ENCODE measurements at places on chromosomes 16 and 17. TPM values are rescaled to one million over a fixed set of nuclear protein-coding genes. Genes with fewer than 3 reads are reported as not detected.

The PTX4 gene
- total RNA-seq: not detected

DNA sequence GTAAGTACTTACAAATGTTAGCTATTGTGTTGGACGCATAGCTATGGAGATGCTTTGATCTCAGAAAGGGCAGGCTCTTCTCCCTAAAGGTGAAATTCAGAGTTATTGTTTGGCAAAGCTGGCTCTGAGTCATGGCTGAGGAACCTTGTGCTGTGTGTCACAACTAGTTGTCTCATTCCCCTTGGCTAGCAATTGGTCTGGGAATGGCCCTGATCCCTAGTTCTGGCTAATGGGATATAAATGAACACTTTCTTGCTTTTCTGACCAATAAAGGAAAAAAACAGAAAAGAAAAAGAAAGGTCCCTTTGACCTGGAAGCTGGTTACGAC, 210.6 kb downstream of the MAP2K4 start:
- H3K27ac ChIP-seq: no peak overlapping the region
- no peaks in the 10 kb centered on the region for H3K36me3 ChIP-seq
- no peaks in the 10 kb centered on the region for H3K27me3 ChIP-seq
- no peak overlapping the region for H3K4me3 ChIP-seq

- H3K4me1 ChIP-seq: no peaks in the 10 kb centered on the region
- no peak overlapping the region for H3K27ac ChIP-seq
- H3K4me3 ChIP-seq: no peak overlapping the region
- peaks cover 27% of the 10 kb centered on the region for H3K27me3 ChIP-seq
- no peak for DNase-seq
These were observed 46.7 kb upstream of the LHX1 start for GRCh38 chr17:36890398-36891168.

DNA sequence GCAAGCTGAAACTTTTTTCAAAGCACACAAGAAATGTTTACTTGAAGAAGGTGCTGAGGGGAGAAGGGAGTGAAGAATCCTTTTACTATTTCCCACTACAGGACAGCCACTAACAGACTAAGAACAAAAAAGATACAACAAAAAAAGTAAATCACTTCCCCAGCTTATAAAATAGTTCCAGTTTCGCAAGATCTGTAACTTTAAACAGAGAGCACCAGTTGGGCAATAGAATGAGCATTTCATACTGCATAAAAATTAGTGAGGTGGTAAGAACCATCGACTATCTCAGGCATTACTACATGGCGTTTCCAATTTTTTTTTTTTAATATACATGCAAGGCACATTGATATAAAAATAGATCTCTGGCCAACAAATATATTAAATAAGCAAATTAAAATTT, 11.1 kb downstream of the CRYBA1 start:
- peak; percentile 78 for DNase-seq
- H3K36me3 ChIP-seq: peaks cover 38% of the 10 kb centered on the region
- H3K27ac ChIP-seq: peak overlapping the region; percentile 68
- no peaks in the 10 kb centered on the region for H3K27me3 ChIP-seq
- peak overlapping the region; percentile 60 for H3K4me3 ChIP-seq

The TBC1D3K gene
- not detected for total RNA-seq

DNA sequence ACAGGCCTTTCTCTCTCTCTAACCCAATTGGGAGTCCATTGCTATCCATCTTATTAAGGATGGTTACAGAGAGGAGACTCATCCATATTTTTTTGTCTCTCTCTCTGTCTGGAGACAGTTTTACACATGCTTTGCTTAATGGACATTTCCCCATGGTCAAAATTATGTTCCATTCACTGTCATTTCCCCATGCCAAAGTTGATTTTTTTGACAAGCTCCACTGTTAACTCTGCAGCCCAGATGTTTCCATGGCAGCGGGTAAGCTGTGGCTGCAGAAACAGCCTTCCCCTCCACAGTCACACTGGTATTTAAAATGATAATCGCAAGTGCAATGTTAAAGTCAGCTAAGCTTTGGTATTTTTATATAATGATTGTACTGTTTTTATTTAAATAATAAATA, 63.9 kb upstream of the HLF start:
- H3K27ac ChIP-seq: no peak overlapping the region
- 0 out of 2 replicates have a peak, but pooled peaks cover 6% of the 10 kb centered on the region for H3K4me1 ChIP-seq
- H3K4me3 ChIP-seq: no peak overlapping the region
- no peaks in the 10 kb centered on the region for H3K36me3 ChIP-seq
- H3K27me3 ChIP-seq: no peaks in the 10 kb centered on the region

The TBC1D3I gene
- total RNA-seq: not detected

- H3K4me3 ChIP-seq: peak overlapping the region; percentile 23
- DNase-seq: no peak
- peaks cover 27% of the 10 kb centered on the region for H3K27me3 ChIP-seq
- no peaks in the 10 kb centered on the region for H3K4me1 ChIP-seq
- no peaks in the 10 kb centered on the region for H3K36me3 ChIP-seq
These were observed 85.6 kb downstream of the SPECC1 start for GRCh38 chr17:20094777-20095176.

DNA sequence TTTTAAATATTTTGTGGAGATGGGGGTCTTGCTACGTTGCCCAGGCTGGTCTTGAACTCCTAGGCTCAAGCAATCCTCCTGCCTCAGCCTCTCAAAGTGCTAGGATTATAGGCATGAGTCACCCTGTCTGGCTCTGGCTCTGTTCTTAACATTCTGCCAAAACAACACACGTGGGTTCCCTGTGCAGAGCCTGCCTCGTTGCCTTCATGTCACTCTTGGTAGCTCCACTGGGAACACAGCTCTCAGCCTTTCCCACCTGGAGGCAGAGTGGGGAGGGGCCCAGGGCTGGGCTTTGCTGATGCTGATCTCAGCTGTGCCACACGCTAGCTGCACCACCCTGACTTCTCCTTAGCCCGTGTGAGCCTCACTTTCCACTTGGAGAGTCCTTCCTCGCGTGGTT, 19.3 kb downstream of the CRISPLD2 start:
- peaks cover 26% of the 10 kb centered on the region for H3K4me1 ChIP-seq
- DNase-seq: peak; percentile 75
- H3K27me3 ChIP-seq: no peaks in the 10 kb centered on the region

DNA sequence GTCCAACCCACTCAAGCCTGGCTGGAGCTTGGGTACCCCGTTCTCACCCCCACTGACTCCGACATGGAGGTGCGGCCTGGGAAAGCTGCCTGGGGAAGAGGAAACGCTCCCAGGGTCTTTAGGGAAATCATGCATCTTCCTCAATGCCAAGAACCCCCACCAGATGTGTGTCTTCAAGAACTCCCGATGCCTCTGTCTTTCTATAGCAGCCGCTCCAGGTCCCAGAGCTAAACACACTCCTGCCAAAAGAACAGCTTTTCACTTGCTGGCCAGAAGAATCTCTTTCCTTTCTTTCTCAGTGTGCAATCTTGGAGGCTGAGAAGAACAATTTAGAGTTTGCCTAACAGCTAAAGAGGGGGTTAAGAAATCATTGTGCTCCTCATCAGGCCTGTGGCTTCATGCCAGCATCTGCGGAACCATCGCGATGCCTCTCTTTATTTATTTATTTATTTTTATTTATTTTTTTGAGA, 41.1 kb upstream of the MTSS2 start:
- H3K27ac ChIP-seq: no peak overlapping the region
- H3K36me3 ChIP-seq: no peaks in the 10 kb centered on the region
- no peak overlapping the region for H3K4me3 ChIP-seq
- no peaks in the 10 kb centered on the region for H3K4me1 ChIP-seq
- no peak for DNase-seq
- no peaks in the 10 kb centered on the region for H3K27me3 ChIP-seq

DNA sequence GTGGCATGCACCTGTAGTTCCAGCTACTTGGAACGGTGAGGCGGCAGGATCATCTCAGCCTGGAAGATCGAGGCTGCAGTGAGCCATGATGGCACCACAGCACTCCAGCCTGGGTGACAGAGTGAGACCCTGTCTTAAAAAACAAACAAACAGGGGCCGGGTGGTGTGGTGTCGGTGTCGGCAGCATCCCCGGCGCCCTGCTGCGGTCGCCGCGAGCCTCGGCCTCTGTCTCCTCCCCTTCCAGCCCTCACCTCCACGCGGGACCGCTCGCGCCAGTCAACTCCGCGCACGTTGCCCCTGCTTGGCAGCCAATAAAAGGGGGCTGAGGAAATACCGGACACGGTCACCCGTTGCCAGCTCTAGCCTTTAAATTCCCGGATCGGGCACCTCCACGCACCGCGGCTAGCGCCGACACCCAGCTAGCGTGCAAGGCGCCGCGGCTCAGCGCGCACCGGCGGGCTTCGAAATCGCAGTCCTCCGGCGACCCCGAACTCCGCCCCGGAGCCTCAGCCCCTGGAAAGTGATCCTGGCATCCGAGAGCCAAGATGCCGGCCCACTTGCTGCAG, 204.7 kb downstream of the CDRT15L2 start:
- no peak for DNase-seq
- H3K4me1 ChIP-seq: no peaks in the 10 kb centered on the region
- no peak overlapping the region for H3K27ac ChIP-seq
- peaks cover 8% of the 10 kb centered on the region for H3K27me3 ChIP-seq

- no peak overlapping the region for H3K4me3 ChIP-seq
- no peaks in the 10 kb centered on the region for H3K36me3 ChIP-seq
- no peak for DNase-seq
- H3K27ac ChIP-seq: no peak overlapping the region
These were observed 116.6 kb downstream of the SHISA9 start for GRCh38 chr16:13018026-13018425.

DNA sequence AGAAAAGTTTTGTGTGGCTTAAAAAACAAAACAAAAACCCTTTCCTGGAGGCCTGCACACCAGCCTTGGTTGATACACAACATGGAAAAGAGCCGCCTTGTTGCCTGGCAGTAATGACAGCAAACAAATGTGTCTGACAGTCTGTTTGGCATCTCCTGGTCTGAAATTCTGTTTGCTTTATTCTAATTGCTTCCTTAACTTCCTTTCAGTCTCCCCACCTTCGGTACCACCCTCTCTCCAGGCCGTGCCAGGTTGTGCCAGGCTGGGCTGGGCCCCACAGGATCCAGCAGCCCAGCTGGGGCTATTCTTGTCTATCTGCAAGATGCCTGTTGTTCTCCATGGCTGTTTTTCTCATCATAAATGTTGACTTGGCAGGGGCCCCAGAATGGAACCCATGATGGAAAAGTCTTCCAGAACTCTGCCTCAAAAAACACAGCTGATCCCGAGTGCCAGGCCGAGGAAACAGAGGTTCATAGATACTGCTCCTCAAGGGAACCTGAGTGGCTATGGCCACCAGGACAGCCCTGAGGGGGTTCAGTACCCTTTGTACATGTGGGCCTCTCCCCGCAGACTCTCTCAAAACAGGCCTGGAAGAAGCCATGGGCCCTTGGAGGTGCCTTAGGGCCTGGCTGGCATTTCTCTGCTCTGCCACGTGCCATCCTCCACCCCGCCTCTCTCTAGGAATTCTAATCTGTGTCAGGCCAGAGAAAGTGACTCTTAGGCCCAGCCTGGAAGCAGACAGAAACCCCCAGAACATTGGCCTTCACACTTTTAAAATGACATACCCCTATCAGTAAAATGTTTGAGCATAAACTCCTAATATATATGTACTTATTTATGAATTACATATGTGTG, 50.5 kb downstream of the YPEL2 start:
- H3K27me3 ChIP-seq: no peaks in the 10 kb centered on the region
- H3K4me3 ChIP-seq: no peak overlapping the region
- peaks cover 24% of the 10 kb centered on the region for H3K4me1 ChIP-seq

DNA sequence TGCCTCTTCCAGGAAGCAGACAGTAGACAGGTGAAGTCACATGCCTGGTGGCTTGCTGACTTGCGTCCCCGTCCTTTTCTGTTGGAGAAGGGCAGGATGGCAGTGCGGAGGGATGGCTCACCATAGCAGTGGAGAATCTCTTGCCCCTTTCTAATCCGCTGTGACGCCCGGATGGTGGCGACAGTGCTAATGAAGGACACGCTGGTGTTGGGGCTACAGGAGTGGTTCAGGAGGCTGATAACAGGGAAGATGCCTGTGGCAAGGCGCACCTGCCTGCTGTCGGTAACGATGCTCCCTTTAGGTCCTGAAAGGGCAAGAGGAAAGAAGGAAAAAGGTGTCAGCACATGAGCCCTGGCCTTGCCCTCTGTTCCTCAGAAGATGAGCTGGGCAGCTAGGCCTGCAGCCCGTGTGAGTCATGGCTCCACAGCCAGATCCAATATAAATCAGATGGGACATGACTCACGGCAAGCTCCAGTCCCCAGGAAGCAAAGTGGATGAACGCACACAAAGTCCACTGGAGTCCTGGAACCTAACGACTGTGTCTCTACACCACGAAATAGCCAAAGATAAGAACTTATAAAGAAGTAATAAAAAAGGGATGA, 25.5 kb downstream of the SERPINF1 start:
- H3K27ac ChIP-seq: peak overlapping the region; percentile 76
- 0 out of 2 replicates have a peak overlapping the region, but pooled peaks have one; percentile 26 for H3K4me3 ChIP-seq
- H3K4me1 ChIP-seq: peaks cover 21% of the 10 kb centered on the region
- H3K27me3 ChIP-seq: no peaks in the 10 kb centered on the region

The TRPV3 gene
- total RNA-seq: 0.89 TPM

GRCh38 chr17:39823407-39824054, 40.6 kb downstream of the IKZF3 start:
- no peaks in the 10 kb centered on the region for H3K4me1 ChIP-seq
- H3K27me3 ChIP-seq: peaks cover 27% of the 10 kb centered on the region
- no peak for DNase-seq
- no peak overlapping the region for H3K4me3 ChIP-seq

The KRTAP4-4 gene
- total RNA-seq: not detected

GRCh38 chr16:50841081-50841886, 99.4 kb downstream of the CYLD start:
- peak; percentile 13 for DNase-seq
- no peaks in the 10 kb centered on the region for H3K4me1 ChIP-seq
- H3K27ac ChIP-seq: no peak overlapping the region
- no peak overlapping the region for H3K4me3 ChIP-seq
- H3K36me3 ChIP-seq: no peaks in the 10 kb centered on the region
- H3K27me3 ChIP-seq: peaks cover 15% of the 10 kb centered on the region

The NR1D1 gene
- 2.4 TPM for total RNA-seq

The IRX6 gene
- not detected for total RNA-seq

All from GM23248 (cell line).